G401 (cell line): ENCODE measurements at places on chromosomes 16 and 17.

- no peak for DNase-seq
Measured at GRCh38 chr17:7336240-7337175, at the start of gene ACAP1. Gene ACAP1, plus strand, starts transcription at chr17:7336529. Its CDS starts 206 bp downstream, at chr17:7336735.

DNA sequence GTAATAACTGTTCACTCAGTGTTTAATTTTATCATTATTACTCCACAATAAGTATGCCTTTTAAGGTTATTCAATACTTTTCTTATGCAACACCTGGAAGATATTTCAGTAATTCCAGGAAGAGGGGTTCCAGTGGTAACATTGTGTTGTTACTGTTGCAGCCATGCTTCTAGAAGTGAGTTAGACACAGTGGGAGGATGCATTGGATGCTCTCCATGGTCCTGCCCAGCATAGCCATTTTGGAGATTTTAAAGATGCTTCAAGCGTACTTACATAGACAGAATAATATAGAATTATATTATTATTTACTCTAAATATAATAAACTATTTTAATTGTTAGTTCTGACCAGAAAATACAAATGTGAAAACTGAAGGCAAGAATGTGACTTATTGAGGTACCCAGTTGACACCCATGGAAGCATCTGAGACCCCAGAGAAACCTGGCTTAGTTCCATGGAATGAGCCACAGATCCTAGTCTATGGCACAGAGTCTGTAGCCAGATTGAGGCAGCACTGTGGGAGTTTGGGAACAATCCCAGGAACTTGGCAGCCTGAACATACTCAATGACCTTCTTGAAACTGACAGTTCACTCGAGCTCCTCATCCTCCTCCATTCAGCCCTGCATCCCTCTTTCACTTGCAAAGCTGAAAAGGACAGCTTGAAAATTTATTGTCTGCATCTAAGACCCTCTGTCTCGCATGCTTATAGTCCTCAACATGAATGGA, 190.1 kb upstream of the HS3ST4 start:
- peak; percentile 60 for DNase-seq

GRCh38 chr17:17780922-17781590, 55.7 kb downstream of the SREBF1 start:
- peak; percentile 57 for DNase-seq

- DNase-seq = no peak
Measured at GRCh38 chr16:68359398-68360191, 48.8 kb downstream of the PRMT7 start.

GRCh38 chr16:4534151-4534790, 4.3 kb downstream of the CDIP1 start:
- peak; percentile 33 for DNase-seq

DNA sequence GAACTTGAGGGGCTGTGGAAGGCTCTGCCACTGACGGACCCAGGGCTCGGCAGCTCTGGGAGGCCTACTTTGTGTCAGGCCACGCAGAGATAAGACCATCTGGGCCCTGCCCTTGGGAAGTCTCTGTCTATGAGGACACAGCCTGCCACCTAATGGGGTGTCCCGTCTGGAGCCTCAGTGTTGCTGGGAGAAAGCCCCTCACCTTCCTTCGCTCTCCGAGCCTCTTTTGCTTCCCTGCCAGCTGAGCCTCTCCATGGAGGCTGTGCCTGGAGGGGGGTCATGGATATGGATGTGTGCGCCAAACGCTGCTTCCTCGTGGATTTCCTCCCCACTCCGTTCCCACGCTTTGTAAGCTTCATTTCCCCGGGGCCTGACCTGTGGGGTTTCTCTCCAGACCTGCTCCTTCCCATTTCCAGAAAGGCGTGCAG, 228.8 kb downstream of the SEC14L1 start:
- DNase-seq = no peak

DNA sequence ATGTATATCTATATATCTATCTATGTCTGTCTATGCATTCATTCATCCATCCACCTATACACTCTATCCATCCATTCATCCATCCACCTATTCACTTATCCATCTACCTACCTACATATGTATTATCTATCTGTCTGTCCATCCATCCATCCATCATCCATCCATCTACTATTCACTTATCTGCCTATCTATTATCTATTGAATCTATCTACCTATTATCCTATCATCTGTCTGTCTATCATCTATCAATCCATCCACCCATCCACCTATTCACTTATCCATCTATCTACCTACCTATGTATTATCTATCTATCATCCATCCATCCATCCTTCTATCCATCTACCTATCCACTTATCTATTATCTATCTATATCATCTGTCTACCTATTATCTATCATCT, 302.3 kb downstream of the SHISA9 start:
- no peak for DNase-seq

DNA sequence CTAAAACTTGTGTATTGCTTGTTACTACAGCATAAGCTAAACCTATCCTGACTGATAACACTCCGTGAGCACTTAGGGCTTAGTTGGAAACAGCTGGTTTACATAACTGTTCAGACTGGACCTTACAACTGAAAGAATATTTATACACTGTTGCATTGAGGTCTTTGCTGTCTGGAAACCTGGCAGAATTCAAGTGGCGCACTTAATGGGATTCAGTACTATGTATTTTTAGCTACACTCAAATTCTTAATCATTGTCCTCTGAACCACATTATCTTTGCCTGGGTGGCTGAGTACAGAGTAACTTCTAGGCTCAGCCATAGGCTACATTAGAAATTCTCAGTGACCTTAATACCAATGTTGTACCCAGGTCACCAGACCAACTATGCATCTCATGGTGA, 172.9 kb downstream of the PMP22 start:
- DNase-seq = no peak

GRCh38 chr17:72697602-72698146, 394.8 kb downstream of the SLC39A11 start:
- no peak for DNase-seq

DNA sequence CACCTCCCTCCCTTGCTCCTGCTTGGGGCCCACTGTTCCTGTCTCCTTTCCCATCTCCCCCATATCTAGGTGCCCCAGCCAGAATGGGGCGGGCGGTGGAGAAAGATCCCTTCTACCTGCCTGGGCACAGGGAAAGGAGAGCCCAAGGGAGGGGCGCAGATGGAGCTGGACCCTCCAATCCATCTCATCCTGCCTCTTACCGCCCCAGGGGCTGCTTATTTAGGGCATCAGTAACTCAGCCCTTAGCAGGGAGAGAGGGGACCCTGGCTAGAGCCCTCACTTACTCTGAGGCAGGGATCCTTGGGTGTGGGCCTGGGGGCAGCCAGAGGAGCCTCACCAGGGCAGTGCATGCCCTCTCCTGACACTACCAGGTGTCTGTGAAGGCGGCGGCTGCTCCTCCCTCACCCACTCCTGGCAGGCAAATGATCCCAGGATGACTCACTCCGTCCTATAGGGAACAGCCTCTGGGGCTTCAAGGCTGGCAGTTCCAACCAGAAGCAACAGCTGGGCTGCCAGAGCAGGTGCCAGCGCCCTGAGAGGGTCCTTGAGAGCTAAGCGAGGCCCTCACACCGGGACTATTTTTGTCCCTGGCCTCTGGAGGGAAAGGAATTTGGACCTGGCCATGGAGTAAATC, 16.3 kb upstream of the BCAR1 start:
- no peak for DNase-seq

DNA sequence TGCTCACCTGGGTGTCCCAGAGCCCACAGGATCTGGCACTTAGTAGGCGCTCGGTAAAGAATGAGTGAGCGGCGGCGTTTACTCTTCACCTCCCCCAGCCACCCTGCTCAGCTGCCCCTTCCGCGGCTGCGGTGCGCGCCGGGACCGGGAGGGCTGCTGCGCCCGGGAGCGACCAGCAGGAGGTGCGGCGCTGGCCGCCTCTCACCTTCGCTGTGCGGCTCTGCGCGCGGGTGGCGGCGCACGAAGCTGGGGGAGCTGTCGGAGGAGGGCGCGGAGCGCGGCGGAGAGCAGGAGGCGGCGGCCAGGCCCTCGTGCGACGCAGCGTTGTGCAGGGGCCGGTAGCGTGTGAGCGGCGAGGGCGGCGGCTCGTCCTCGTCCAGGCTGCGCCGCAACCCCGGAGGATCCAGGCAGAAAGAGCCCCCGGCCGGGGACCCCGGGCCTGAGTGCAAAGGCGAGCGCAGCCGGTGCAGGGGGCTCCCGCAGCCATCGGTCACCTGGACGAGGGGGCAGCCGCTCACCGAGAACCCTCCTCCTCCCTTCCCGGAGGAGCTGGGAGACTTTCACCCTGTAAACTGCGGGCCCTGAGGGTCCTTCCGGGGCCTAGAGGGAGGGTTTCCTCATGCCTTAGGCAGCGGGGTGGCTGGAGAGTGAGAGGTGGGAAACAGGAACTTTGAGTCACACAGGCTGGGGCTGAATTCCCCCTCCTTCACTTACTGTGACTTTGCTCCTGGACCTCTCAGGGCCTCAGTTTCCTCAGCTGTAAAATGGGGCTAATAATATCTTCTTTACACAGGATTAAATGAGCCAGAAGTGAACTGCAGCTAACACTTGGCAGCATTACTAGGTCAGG, 12.5 kb downstream of the SAMD14 start:
- no peak for DNase-seq

DNA sequence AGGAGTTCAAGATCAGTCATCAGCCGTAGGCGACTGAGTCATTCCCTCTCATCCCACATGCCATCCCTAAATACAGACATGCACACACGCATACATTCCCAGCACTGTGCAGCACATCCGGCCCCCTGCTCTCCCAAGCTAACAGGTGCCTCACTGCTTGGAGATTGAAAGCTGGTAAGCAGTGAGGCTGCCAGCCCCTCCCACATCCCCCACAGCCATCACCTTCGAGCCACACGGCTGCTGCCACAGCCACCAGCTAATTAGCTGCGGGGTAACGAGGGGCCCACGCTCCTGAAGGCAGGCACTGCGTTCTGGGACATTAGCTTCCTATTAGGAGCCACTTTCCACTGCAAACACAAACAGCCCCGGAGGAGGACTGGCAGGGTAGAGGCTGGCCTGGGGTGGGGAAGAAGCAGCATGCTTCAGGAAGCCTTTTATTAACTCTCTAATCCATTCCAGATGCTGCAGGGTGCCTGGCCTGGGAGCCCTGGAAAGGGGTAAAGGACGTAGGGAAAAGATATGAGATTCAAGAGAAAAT, 179.6 kb downstream of the CCT6B start:
- no peak for DNase-seq

DNA sequence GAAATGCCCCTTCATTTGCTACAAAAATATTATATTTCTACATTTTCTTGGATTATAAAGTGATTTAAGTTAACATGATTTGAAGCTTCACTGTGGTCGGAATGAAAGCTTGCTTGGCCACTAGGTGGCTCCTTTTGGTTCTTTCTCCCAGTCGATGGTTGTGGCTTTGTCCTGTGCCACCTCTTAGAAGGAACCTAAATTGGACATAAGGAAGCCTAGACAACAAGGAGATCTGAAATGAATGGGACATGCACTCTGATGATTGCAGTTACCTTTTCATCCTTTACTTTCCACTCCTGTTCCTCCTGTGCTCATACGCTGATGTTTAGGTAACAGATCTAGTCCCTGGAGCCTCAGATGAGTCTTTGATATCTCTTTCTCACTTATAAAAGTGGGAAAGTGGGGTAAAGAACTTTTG, 39.2 kb downstream of the FTO start:
- DNase-seq = peak; percentile 38
